ENCODE measurements at places on chromosomes 11 and 22.

- DNase-seq, result no peak
Observed at GRCh38 chr11:11660363-11660740, 38.5 kb upstream of the GALNT18 start.

- DNase-seq, result no peak
Observed at GRCh38 chr11:45748801-45749200, 56.1 kb upstream of the SLC35C1 start.

- peak; percentile 62 for DNase-seq
Observed at GRCh38 chr22:30235687-30236170, 10.8 kb downstream of the LIF start.

DNA sequence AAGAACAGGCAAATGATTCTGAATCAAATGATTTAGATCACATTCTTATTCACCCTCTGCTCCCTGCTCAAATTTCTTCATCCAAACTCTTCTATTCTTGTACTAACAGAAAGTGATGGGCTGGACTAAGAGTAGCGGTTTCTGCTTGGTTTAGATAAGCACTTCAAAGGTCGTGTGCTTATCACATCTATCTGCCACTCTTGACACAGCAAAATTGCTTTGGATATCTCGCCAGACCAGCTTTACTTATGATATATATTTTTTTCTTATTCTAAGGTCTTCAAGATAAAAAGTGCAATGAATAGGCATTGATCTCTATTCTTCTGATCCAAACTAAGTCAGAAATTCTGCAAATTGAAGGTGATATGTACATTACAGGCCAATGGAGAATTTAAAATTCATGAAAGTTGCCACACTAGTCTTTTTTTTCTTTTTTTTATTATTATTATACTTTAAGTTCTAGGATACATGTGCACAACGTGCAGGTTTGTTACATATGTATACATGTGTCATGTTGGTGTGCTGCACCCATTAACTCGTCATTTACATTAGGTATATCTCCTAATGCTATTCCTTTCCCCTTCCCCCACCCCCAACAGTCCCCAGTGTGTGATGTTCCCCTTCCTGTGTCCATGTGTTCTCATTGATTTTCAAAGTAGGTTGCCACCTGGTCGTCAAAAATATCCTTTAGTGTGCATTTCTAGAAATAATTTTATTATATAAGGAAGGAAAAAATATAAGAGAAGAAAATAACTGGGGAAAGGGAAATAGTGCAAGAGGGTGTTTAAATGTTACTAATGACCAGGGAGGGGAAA is 1941.0 kb upstream of the RAG2 start:
- DNase-seq, result no peak
